ENCODE measurements at places on chromosomes 11 and 22.

GRCh38 chr11:44421090-44421675 is 111.2 kb upstream of the ALX4 start:
- DNase-seq: no peak

DNA sequence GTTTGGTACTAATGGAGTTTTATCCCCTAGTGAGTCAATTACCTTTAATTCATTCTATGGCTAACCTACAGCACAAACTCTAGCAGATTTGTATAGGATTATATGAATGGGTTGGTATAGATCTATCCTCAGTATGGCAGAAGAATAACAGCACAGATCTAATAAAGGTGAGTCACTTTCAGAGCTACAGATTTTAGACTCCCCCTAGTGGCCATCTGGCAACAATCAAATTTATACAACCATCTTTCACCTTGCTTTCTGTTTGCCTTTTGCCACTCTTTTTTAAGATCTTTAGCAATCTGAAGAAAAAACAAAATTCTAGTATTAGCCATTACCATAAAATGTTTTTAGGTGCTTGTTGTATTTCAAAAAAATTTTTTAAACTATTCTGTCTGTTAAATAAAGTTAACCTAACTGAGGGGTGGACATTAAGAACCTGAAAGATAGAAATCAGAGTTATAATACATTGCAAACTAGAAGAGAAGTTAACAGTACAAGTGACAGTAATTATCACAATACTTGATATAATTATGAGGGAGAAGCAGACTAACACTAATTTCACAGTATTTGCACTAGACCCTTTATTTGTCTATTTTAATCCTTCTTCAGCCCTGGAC is 25.8 kb downstream of the DDIAS start:
- peak; percentile 93 for DNase-seq

- no peak for DNase-seq
Measured at GRCh38 chr11:17003426-17003825, 10.8 kb downstream of the PLEKHA7 start.

- no peak for DNase-seq
Measured at GRCh38 chr22:23458663-23459541, 121.2 kb downstream of the IGLL1 start.

DNA sequence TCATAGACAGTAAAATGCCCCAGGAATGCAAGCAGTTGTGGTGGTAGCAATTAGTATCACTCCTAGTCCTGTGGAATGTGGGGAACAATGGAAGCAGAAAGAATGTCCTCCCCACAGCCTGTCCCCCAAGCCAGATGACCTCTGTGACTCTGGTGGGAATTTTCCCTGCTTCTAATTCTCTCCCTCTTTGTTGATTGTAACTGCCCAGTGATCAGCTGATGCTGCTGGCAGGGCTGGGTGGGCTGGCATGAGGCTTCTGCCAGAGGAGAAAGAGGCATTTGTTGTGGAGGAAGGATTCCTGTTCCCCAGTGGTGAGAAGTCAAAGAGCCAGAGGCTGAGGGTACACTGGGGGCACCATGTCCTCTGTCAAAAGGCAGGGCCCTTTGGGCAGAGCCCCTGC is 116.7 kb upstream of the NCAM1 start:
- DNase-seq: no peak

DNA sequence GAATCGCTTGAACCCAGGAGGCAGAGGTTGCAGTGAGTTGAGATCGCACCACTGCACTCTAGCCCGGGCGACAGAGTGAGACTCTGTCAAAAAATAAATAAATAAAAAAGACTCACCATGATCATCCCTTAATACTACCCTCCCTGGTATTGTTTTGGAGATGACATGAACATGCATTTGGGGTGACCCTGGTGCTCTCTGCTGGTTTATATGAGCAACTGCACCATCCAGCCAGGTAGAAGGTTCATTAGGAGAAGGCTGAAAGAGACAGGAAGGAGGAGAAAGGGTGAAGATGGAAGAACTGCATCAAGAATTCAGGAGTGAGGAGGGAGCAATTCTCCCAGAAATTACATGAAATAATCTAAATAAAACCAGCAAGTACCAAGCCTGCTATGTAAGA is 37.8 kb downstream of the SLC5A1 start:
- peak; percentile 65 for DNase-seq

DNA sequence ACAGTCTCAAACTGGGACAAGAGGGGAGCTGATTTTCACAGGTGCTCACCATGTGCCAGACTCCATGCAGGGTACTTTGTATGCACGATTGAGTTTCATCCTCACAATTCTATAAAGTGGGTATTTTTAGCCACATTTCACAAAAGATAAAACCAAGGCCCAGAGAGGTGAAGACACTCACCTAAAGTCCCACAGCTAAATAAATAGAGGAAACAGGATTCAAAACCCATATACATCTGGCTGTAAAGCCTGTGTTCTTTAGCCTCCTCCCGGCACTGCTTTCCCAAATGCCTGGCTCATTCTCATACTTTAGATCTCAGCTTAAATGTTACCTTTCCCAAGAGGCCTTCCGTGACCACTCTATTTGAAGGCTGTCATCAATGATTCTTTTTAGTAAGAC is 13.2 kb upstream of the KCTD14 start:
- no peak for DNase-seq

DNA sequence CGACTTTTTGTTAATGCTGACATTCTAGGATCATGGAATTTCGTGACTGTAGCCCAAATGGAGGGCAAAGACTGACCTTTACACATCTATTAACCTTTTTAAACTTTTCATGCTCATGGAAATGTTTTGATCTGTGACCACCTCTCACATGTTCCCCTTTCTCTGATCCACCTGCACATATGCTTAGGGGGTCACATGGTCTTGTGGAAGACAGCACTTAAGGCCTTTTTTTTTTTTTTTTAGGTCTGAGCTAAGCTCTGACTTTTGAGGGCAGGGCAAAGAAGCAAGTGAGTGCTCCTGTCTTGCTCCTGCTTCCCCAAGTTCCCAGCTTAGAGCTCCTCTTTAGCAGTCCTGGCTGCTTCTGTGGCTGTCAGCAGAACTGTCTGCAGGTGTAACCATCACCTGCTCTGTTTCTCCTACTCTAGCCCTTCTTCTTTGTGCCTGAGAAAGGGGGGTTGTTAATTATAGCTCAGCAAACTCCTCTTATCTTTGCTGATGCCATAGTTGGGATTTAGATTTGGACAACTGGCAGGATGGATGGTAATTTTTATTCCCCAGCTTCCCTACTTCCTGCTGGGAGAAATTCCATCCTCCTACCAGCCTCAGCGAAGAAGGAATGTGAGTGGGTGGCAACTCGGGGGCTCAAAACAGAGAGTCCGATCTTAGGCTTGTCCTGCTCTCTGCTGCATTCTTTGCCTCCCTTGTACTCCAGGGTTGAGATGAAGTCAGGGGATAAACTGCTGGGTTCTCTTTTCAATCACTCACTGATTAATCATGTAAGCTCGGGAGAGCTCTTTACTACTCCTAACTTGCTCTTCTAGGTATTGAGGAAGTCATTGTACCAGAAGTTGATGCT is 64.4 kb downstream of the GRAMD1B start:
- peak; percentile 31 for DNase-seq

GRCh38 chr11:10606536-10607208 is 38.2 kb upstream of the LYVE1 start:
- no peak for DNase-seq

- peak; percentile 84 for DNase-seq
Measured at GRCh38 chr11:63478896-63479295, 12.1 kb downstream of the PLAAT5 start.

GRCh38 chr11:82494988-82495432 is 238.7 kb downstream of the FAM181B start:
- DNase-seq: peak; percentile 87

DNA sequence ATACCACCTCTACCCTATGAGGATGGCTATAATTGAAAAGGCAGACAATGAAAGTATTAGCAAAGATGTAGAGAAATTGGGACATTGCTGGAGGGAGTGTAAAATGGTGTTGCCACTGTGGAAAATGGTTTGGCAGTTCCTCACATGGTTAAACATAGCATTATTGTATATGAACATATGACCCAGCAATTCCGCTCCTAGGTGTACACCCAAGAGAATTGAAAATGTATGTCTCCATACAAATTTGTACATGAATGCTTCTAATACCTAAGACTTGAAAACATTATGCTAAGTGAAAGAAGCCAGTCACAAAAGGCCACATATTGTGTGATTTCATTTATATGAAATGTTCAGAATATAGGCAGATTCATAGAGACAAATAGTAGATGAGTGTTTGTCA is 10.0 kb downstream of the SLCO2B1 start:
- DNase-seq: peak; percentile 41

- DNase-seq: no peak
Measured at GRCh38 chr11:6693342-6694228, 10.4 kb upstream of the MRPL17 start.

GRCh38 chr11:128482512-128483191 is 104.7 kb downstream of the ETS1 start:
- DNase-seq: no peak

DNA sequence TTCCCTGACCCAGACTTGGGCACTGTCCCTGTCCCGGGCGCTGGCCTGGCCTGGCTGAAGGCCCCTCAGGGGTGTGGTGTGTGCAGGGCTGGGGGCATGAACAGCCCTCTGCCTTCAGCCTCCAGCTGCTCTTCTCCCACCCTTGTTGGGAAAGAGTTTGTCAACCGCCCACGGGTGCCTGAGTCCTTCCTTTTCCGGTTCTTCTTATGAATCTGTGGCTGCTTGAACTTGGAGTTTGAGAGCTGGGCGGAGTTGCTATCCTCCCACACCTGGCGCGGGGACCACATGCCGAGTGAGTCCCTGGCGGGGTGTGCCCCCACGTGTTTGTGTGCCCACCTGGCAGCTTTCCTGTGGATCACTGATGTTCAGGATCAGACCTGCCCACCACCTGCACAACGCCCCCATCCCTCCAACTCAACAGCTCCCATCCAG is 13.4 kb downstream of the NFAM1 start:
- no peak for DNase-seq

DNA sequence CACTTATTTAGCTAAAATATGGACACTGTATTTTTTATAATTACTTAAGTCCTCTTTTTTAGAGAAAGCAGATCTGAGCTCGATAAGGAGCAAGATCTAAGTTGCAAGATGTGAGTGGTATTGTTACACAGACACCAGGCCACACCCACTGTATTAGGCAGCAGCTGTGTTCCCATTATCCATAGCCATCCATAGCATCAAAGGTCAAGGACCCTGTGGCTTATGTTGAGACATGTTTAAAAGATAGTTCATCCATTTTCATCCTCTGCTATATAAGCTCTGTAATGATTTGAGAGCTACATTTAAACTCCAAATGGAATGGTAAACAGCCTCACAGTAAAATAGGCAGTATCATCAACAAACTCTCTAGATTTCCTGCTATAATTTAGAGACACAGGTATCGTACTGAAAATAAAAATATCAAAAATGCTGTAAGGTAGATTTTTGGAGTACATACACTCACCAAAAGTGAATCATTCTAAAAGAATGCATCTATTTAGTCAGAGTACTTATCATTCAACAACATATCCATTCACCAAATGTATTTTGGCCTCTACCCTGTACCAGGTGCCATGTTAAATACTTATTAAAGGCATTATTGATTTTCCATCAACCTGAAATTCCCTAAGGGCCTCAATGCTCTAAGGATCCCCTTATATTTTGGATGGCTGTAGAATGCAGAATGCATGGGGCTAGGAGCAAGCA is 574.0 kb downstream of the LRRC4C start:
- DNase-seq: peak; percentile 11

- no peak for DNase-seq
Measured at GRCh38 chr11:128726458-128727139, 32.7 kb downstream of the FLI1 start.

DNA sequence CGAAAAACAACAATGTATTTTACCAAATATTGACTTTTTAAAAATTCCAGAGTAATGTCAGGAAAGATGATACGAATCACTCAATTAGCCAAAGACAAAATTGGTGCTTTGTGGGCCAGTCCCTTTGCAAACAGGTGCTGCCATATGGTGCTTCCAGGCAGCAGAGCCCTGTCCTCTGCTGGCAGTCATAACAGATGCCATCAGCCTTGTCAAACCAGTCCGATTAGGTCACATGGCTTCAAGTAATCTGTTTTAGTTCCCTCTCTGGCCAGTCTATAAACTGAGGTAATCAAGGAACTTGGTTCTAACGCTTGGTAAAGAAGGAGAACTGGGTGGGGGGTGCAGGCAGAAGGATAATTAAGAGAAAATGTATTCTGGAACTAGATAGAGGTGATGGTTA is 49.1 kb upstream of the CAPRIN1 start:
- DNase-seq: peak; percentile 78

DNA sequence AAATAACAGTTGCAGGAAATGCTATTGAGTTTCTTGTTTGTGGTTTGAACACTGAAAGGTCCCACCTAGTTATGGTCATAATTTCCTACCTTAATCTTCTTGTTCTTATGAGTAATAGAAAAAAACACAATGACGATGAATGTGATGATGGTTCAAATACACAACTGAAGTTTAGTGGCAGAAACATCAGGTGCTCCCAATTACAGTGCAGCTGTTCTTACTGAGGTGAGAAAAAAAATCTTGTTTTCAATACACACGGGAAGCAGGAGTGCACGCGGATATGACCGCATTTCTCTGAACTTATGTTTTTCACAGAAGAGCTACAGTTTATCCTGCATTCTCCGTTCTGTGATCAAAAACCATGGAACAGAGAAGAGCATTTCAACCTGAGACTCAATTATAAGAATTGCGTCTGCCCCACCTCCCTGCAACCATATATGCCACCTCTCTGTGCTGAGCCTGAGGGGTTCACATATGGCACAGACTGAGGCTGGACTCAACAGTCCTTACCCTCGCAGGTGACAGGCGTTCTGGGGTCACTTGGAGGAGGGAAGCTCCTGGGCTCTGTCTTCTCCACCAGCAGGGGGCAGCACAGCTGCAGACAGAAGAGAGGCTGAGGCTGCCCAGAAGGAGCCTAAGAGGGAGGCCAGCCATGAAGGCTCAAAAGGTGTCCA is 99.7 kb upstream of the IGLL5 start:
- DNase-seq: peak; percentile 61

DNA sequence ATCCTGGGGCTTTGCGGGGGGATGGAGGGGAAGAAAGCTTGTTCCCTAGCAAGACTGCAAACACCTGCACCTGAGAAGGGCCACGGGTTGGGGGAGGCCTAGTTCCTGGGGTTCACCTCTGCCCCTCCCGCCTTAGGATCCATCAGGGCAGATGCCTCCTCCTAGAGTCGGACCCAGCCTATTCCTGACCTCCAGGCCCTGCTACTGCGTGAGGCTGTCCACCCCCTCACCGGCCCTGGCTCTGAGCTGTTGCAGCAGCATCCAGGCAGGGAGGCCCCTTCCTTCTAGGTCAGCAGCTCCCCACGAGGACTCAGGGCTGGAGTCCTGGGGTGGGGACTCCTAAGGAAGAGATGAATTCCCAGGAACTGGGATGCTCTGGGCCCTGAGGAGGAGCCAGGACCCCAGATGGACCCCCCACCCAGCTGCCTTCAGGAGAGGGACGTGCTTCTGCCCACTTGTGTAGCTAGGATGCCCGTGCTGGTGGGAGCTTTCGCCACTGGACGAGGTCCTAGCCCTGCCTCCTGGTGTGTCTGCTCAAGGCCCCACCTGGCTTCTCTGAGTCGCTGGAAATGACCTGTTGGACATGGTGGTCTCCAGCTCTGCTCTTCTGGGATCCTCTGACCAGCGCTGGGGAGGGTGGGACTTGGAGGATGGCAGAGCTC is 10.3 kb downstream of the MRGPRF start:
- DNase-seq: no peak
